Activated CD8-positive, alpha-beta T cell treated with anti-CD3 and anti-CD28 coated beads for 36 hours (primary cell): ENCODE measurements at places on chromosomes 6 and 20. TPM values are rescaled to one million over a fixed set of nuclear protein-coding genes. Genes with fewer than 3 reads are reported as not detected.

GRCh38 chr20:33789858-33790182 is 21.3 kb upstream of the CHMP4B start:
- no peaks in the 10 kb centered on the region for H3K27me3 ChIP-seq
- no peak overlapping the region for H3K27ac ChIP-seq
- no peak overlapping the region for H3K4me3 ChIP-seq
- peaks cover 10% of the 10 kb centered on the region for H3K4me1 ChIP-seq

- no peaks in the 10 kb centered on the region for H3K36me3 ChIP-seq
- H3K27me3 ChIP-seq = peaks cover 12% of the 10 kb centered on the region
- no peak for DNase-seq
- H3K4me3 ChIP-seq = no peak overlapping the region
- H3K27ac ChIP-seq = no peak overlapping the region
These were observed 27.3 kb upstream of the SLC22A23 start for GRCh38 chr6:3484192-3484591.

DNA sequence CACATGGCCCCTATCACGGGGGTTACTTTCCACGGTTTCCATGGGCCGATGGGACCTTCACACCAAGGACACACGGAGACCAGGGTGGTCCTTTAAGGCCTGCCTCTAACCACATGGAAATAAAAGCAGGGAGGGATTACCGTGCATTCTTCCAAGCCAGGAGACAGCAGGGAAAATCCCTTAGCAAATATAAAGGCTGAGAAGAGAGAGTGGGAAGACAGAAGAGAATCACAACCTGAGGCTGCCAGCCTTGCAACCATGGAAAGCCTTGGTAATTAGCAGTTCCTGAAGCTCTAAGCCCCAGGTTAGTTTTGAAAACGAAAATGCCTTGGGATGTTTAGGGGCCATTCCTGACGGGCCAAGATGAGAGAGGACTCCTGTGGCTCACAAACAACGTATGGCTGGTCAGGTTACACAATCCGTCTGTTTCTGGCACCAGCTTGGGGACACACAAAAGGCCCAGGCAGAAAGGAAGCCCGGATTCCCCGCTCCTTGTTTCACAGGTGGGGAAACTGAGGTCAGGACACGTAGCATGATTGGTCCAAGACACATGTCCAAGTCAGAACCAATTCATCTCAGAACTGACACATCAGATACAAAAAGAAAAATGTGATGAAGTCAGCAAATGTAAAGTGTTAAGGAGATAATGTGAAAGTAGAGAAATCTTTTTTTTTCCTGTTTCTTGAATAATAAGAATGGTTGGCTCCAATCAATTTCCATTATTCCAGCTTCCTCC is 2.8 kb downstream of the PREX1 start:
- no peak for DNase-seq
- H3K4me1 ChIP-seq = peaks cover 61% of the 10 kb centered on the region
- peak overlapping the region; percentile 96 for H3K4me3 ChIP-seq
- peaks cover 44% of the 10 kb centered on the region for H3K36me3 ChIP-seq

DNA sequence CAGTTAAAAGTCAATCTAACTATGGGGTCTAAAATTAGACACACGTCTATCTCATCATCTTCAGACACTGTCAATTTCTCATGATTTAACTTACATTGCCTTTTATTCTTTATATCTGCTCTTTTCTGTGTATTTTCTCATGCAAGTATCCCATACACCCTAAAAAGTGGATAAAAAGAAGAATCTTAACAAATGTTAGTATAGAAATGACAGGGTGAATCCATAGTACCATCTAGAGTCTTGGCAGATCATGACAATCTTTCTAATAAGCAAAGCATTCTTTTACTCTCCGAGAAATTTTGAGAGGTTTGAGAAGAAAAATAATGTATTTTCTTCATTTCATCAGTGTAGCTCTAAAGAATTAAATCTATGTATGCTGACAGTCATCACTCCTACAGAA is 382.7 kb downstream of the C6orf118 start:
- no peaks in the 10 kb centered on the region for H3K27me3 ChIP-seq
- H3K4me1 ChIP-seq = no peaks in the 10 kb centered on the region
- H3K4me3 ChIP-seq = no peak overlapping the region
- no peak for DNase-seq
- H3K27ac ChIP-seq = no peak overlapping the region
- no peaks in the 10 kb centered on the region for H3K36me3 ChIP-seq

LAMA4 gene
- total RNA-seq = not detected

C6orf118 gene
- total RNA-seq = not detected

DNA sequence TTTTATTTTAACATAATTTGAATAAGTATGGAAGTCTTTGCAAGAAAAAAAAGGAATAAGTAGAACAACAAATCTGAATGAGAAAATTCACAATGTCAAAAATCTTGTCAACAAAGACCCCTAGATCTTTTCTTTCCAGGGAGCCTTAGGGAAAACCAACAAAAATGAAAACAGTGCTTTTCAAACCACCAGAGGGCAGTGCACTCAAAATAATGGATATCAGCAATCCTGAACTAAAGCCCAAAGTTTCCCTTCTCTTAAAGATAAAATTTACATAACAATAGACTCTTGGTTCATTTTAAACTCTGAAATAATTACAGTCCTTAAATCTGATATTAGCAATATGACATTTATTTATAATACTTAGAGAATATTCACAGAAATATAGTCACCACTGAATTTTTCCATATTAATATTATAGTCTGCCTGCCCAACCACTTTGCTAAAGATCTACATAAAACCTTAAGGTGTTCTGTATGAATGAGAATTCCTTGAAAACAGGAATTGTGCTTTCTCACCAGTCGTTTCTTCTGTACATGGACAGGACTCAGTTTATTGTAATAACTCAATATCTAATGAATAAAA is 105.3 kb upstream of the BMP5 start:
- H3K27ac ChIP-seq = no peak overlapping the region
- DNase-seq = peak; percentile 3
- H3K27me3 ChIP-seq = no peaks in the 10 kb centered on the region
- H3K4me3 ChIP-seq = no peak overlapping the region

GRCh38 chr6:6314596-6314995 is 5.9 kb downstream of the F13A1 start:
- H3K27ac ChIP-seq = no peak overlapping the region
- no peak overlapping the region for H3K4me3 ChIP-seq
- DNase-seq = no peak
- no peaks in the 10 kb centered on the region for H3K4me1 ChIP-seq
- H3K36me3 ChIP-seq = no peaks in the 10 kb centered on the region

DNA sequence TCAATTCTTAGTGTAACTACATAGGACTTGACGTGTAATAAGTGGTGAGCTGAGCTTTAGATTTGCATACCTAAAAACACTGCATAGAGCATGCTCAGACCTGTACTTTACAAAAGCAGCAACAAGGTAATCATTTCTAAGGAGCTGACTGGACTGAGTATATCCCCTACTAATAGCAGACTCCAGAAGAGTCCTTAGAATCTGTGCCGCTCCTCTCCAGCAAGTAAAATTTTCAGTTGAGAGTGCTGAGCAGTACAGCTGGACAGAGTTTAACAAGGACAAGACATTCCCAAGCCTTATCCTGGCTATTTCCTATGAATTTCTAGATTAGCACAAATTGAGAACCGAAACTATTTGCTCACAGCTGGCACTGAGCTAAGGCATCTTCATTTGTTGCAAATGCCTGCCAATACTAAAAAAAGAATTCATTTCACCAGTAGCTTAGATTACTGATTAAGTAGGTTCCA is 26.1 kb upstream of the KLHL31 start:
- no peaks in the 10 kb centered on the region for H3K27me3 ChIP-seq
- H3K4me3 ChIP-seq = no peak overlapping the region
- no peak for DNase-seq
- H3K36me3 ChIP-seq = no peaks in the 10 kb centered on the region
- H3K4me1 ChIP-seq = no peaks in the 10 kb centered on the region
- H3K27ac ChIP-seq = no peak overlapping the region

PERP gene
- 4.5 TPM for total RNA-seq

SPTLC3 gene
- total RNA-seq = 0.72 TPM

DNA sequence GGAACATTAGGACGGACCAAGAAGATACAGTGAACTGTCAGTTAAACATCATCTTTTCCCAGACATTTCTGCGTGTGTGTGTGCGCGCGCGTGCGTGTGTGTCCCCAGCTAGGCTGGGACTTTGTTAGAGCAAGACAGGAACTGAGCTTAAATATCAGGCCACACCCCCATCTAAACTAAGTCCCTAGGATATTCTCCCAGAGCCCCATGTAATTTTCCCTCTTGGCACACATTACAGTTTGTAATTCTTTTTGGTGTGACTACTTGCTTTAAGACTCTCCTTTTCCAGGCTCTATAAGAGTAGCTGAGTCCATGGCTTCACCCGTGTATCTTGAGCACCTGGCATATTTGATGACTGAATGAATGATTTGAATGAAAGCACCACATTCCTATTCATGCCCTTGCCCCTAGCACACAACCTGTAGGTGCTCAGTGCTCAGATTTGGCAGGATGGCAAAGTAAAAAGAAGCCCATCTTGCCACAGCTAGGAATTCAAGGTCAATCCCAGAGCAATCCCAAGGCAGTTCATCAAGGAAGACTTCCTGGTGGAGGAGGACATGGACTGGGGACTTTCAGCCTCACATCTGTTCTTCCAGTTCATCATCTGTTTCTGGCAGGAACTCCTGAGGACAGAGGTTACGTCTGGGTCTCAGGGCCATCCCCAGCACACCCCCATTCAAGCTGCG is 69.2 kb downstream of the MRPL14 start:
- peaks cover 9% of the 10 kb centered on the region for H3K4me1 ChIP-seq
- no peak overlapping the region for H3K4me3 ChIP-seq
- no peak overlapping the region for H3K27ac ChIP-seq
- peaks cover 2% of the 10 kb centered on the region for H3K27me3 ChIP-seq
- no peaks in the 10 kb centered on the region for H3K36me3 ChIP-seq

HLA-DQA1 gene
- 3.9 TPM for total RNA-seq
